ENCODE measurements at places on chromosomes 2 and 18.

DNA sequence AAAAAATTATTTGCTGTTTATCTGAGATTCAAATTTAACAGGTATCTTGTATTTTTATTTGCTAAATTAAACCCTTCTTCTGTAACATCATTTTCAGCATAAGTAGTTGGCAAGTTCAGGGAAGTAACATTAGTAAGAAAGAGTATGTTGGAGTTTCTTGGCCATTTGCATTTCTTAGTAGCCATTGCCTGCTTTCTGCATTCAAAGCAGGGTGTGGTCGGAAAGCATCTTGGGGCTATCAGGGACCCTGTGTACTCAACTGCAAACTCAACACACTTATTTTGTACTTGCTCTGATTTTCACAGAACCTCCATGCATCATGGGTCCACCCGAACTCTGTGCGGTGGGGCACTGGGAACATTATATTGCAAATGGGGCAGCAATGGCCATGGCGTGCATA, 30.4 kb upstream of the REV1 start:
- DNase-seq: no peak

GRCh38 chr2:6498841-6499240, 366.9 kb downstream of the CMPK2 start:
- no peak for DNase-seq

DNA sequence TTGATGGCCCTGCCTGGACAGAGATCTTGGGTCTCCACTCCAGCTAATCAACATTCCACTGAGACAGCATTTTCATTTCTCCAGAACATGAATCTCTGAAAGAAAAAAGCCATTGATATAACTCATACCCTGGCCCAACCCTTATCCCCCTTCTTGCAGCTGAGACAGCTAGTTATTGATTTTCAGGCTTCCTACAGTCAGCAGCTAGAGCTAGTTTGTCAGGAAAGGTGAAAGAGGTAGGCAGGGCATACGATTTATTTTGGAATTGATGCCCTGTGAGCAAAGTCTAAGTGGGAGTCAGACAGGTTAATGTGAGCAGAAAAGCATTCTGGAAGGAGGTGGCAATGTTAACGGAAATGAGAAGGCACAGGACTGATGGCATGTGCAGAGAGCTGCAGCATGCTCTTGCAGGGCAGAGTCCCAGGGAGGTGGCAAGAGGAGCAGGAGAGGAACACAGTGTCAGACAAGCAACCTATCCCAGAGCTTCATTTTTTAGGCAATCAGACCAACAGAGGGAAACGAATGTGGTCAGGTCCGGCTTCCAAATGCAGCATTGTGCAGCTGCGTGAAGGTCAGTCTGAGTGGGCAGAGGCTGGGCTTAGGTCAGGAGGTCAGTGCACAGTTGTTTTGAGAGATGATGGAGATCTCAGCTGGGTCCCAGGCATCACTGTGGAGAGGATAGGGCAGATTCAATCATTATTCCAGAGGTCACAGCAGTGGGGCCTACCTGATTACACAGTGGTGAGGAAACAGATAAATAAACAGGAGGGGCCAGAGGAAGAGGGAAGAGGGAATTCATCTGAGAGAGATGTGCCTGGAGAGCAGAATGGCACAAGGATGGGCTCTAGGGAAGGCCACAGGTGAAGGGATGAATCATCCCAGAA, 134.8 kb downstream of the CMPK2 start:
- DNase-seq: no peak

GRCh38 chr2:866887-867286, 83.8 kb upstream of the SNTG2 start:
- no peak for DNase-seq

DNA sequence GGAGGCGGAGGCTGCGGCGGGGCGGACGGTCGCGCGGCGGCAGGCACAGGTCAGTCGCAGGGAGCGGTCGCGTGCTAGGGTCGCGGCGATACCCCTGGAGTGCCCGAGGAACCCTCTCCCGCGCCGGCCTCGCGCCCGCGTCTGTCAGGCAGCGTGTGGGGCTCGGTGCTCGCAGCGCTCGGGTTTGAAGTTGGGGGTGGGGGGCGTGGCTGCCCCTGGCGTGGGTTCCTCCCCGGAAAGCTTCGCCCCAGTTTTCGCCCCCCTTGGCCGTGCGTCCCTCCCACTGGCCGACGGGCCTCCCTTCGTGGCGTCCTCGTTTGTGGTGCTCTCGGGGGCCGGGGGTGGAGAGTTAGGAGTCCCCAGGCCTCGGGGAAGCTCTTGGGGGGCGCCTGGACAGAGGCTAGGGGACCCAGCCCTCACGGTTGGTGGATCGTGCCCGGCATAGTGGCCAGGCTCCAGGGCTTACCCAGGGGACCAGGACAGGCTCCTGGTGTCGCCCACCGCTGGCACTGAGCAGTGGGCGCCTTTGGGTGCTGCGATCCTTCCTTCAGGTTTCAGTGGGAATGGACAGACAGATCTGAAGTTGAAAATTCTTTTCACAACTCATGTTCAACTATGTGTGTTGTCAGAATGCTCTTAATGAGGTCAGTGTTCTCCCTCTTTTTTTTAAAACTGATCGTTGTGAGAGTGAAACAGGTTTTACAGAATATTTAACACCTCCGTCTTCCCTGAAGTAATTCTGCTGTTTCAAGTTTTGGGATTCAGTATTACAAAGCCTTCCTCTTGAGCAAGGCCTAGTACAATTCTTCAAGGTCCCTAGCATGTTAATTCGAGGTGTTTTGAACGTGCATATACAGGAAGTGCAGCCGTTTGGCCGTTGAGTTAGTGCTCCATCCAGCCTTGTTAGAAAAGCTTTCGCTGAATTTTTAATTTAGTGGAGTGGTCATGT, 604 bp downstream of the RALBP1 start:
- peak; percentile 38 for DNase-seq

GRCh38 chr18:41996020-41996419, 41.0 kb downstream of the PIK3C3 start:
- no peak for DNase-seq

- DNase-seq: peak; percentile 33
These were observed 3.6 kb upstream of the TSPYL6 start for GRCh38 chr2:54259413-54260240.

- DNase-seq: no peak
These were observed 98.1 kb downstream of the ZEB2 start for GRCh38 chr2:144421606-144422510.

DNA sequence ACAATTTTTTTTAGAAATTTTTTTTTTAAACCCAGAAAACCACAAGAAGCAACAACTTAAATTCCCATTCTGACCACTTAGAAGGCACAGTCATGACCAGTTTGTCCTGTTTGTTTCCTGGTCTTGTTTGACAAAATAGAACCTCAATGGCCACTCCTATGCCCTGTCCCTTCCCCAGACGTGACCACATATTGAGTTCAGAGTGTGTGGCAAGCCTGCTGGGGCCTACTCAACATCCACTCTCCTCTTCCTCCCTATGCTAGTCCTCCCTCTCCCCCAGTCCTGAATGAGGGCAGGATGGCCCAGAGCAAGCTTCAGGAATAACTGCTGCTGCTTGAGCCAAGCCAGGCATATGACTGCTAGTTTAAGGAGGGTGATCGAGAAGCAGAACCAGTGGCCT, 89.6 kb downstream of the PRELID3A start:
- DNase-seq: no peak

DNA sequence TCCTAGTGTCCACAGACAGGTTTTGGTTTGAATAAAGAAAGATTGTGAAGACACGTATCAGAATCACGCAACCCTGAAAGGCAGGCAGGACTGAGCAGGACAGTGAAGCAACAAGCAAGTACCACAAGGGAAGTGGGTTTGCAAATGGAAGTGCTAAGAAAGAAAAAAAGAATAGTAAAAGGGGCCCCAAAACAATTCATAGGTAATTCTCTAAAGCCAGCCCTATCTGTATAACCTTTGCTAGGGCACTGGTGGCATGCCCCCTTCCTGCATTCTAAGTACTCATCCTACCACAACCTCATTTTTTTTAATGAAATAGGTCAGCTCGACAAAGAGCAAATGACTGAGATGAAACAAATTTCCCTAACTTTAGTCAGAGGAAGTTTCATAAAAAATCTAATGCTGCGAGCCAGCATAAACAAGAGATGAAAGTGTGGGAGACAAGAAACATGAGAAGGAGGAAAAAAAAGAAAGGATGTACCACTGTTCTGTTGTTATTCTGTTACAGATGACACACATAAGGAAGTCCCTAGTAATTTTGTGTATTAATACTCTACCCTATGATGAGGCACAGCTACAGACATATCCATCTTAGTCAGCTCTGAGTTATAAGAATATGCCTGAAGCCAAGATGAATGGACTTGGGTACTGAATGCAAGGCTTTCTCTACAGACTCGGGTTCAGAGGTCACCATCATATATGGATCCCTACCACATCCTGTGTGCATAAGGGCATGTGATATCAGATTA, 32.2 kb downstream of the IKZF2 start:
- DNase-seq: peak; percentile 88

Data from fibroblast of lung (primary cell).